ENCODE measurements at places on chromosomes 3 and 15.

DNA sequence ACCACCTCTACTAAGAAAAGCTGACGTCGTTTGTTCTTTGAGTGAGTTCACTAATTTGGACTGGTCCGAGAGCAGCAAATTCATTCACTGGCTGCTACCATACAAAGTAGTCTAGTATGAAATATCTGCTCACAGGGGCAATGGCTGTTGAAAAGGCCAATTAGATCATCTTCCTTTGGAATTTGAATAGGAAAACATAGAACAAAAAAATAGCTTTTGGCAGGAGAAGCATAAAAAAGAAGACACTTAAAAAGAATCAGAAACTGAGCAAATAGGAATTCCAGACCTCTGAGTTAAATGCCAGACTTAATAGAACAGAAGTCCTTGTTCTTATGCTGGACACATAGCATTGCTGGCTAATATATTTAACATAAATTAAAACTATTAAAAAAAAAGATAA lies 159.3 kb downstream of the IL1RAP start:
- DNase-seq = no peak

GRCh38 chr3:162377608-162378007 lies 881.0 kb downstream of the OTOL1 start:
- no peak for DNase-seq

GRCh38 chr3:159266779-159267178 lies 464.9 kb downstream of the MFSD1 start:
- no peak for DNase-seq

GRCh38 chr3:88824666-88825564 lies 282.5 kb upstream of the EPHA3 start:
- no peak for DNase-seq

GRCh38 chr3:183980403-183980802 lies 37.3 kb downstream of the ABCC5 start:
- no peak for DNase-seq

- DNase-seq = no peak
Measured at GRCh38 chr15:60115579-60116380, 111.7 kb downstream of the FOXB1 start.

GRCh38 chr3:12425850-12426579 lies 58.3 kb upstream of the TSEN2 start:
- no peak for DNase-seq

DNA sequence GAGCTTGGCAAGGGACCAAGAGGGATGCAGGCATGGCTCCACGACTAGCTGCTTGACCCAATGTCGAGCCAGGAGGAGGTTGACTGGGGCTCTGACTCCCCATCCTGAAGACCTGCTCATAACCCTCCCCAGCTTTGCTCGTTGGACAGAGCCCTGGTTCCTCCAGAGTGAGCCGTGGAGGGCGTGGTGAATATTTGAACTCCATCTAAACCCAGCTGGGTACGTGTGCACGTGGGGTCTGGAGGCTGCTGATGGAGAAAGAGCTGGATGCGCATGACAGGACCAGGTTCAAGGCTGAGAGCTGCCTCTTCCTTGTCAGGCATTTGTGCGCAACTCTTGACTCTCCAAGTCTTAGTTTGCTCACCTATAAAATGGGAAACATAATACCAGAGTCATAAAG lies 282.8 kb downstream of the TLE3 start:
- no peak for DNase-seq

DNA sequence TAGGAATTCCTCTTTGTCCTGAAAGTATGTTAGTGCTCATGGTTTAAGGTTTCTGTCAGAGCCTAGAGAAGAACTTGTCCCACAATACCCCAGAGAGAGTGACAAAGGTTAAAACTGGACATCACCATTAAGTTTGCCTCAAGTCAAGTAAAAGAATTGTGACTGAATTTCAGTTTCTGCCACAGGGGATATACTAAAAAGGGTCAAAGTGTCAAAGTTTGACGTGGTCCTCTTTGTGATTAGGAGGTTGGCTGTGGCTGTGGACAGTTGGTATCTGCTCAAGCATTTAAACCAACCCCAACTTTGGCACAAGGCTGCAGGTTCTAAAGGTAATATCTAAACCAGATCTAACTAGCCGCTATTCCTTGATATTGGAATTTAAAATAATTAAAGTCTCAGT lies 26.1 kb downstream of the FMN1 start:
- DNase-seq = no peak

- no peak for DNase-seq
Measured at GRCh38 chr3:14329116-14329830, 73.1 kb upstream of the SLC6A6 start.

- no peak for DNase-seq
Measured at GRCh38 chr3:179063945-179064560, 7.6 kb downstream of the ZMAT3 start.

GRCh38 chr3:51044982-51045381 lies 340.1 kb upstream of the MANF start:
- no peak for DNase-seq

DNA sequence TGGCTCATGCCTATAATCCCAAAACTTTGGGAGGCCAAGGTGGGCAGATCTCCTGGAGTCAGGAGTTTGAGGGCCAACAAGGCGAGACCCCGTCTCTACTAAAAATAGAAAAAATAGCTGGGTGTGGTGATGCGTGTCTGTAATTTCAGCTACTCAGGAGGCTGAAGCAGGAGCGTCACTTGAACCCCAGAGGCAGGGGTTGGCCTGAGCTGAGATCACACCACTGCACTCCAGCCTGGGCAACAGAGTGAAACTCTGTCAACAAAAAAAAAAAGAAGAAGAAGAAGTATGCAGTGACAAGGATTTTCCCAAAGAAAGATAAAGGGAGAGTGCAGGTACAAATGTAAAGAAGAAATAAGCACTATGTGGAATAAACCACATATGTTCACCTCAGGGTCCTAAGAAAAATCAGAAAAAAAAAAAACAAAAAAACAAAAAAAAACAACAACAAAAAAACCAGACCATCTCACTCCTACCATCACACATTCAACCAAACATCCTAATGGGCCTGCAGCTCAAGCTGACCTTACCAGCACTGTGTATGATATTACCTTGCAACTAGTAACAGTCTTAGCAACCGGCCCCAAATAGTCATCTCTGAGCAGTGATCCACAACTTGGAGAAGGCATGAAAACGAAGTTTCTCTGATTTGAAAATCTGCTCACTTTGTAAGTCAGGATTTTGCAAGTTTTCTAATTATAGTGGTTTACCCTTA lies 296.7 kb upstream of the PROK2 start:
- no peak for DNase-seq

DNA sequence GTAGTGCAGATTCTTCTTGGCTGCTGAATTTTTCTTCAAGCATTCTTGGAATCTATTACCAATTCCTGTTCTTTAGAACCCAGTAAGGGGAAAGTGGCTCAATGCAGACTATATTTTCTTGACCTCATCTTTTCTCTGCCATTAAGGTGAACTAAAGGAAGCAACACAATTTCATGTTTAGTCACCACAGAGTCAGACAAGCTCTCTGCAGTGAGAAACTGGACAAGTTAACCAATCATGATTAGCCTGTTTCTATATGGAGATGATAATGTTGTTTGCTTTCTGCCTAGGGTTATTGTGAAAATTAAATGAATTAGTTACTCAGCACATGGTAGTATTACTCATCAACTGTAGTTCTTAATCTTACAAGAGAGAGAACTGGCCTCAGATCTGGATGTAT lies 1075.1 kb downstream of the AGBL1 start:
- DNase-seq = no peak

- DNase-seq = no peak
Measured at GRCh38 chr15:33788906-33789540, 179.3 kb upstream of the CHRM5 start.

DNA sequence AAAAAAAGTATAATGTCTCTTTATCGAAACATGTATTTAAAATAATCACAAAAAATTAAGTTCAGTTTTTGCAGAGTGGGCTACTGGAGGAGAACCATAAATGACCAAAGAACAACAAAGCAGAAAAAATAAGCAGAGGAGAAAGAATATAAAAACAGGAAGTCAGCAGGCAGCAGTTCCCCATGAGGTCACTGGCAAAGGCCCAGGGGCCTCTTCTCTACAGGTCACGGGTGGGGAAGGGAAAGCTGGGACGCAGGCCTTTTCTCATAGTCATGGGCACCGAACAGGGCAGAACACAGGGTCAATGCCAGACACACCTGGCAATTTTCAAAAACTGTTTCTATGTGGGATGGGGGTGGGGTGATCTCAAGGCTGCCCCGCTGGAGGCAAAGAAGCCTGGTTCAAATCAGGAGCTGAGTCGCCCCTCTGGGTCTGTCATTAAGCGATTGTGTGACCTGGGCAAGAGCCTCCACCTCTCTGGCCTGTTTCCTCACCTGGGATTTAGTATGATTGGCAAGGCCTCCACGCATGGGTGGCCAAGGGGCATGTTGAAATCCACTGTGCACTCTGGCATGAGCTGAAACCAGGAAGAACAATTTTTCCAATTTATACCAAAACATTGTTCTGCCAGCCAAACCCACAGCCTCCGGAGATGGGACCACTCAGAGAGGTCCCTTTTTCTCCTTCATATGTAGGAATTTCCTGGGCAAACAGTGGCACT lies 43.8 kb upstream of the UACA start:
- DNase-seq = no peak

GRCh38 chr3:185647880-185648210 lies 61.8 kb downstream of the SENP2 start:
- DNase-seq = no peak

DNA sequence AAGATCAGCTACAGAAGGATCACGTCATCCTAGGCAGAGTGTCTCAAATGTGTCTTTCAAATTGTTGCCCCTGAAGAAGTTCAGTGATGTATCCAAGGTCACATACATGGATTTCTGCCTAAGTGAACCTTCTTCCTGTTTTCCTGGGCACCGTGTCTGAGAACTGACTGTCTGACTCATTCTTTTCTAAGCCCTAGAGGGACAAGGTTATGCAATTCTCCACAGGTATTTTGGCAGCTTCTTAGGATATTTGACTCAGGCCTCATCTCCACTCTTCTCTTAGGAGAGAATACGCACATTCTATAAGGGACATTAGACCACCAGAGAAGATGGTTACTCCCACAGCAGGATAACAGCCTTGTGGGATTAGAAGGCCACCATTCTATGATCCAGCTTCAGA lies 391.9 kb upstream of the THBS1 start:
- no peak for DNase-seq

DNA sequence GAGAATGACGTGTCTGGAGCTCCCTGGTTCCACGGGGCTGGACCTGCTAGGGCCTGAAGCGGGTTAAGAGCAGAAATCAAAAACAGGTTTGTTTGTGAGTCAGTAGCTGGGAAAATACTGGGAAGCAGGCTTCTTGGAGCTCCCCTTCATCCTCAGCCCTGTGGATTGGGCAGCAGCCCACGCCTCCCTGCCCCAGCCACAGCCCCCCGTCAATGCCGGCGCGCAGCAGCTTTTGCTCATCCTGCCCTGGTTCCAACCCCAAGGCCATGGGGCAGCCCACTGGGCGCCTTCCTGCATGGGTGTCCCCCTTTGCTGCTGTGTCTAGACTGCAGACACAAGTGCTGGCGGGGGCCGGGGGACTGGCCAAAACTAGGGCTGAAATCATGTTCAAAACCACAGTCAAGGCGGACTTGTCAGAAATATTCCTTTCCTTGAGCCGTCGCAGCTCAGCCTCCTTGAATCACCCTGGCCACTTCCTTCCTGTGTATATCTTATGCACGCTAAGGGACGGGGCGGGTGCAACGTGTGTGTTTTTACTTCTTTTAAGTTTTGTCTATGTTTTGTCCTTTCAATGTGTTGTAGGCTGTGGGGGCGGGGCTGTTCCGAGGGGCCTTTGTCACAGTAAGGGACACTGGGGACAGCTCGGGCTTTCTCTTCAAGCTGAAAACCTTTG lies 108.1 kb downstream of the KLF13 start:
- DNase-seq = no peak

GRCh38 chr3:10357592-10358308 lies 36.8 kb upstream of the SEC13 start:
- DNase-seq = no peak

GRCh38 chr3:152241142-152242017 lies 27.3 kb upstream of the MBNL1 start:
- no peak for DNase-seq

- no peak for DNase-seq
Measured at GRCh38 chr3:191781044-191781443, 320.1 kb downstream of the PYDC2 start.

DNA sequence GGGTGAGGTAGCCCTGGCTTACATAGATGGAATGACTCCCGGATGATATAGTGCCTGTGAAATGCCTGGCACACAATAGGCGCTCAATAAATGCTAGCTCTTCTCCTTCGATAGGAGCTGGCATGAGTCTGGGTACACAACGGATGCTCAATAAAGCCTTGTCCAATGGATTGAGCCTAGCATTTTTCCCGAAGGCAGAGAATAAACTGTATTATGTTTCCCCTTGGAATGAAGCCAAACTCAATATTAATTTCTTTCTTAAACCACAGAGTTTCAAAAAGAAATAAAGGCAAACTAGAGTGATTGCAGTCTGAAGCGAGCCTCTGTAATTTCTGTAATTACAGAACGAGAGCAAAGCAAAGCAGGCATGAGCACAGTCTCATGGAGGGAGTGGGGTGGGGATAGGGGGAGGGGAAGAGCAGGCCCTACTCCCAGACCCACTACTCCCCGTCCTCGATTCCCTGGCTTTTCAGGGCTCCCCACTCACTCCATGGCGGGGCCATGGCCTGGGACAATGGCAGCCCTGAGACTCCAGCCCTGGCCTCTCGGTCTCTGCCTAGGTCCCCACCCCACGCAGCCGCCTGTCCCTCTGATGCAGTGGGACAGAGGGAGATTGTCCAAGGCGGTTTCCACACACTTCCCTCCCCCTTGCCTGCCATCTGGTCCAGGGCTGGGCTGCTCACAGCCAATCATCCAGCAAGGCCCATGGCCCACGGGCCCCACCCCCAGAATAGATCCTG lies 18.0 kb downstream of the SLC6A1 start:
- no peak for DNase-seq

DNA sequence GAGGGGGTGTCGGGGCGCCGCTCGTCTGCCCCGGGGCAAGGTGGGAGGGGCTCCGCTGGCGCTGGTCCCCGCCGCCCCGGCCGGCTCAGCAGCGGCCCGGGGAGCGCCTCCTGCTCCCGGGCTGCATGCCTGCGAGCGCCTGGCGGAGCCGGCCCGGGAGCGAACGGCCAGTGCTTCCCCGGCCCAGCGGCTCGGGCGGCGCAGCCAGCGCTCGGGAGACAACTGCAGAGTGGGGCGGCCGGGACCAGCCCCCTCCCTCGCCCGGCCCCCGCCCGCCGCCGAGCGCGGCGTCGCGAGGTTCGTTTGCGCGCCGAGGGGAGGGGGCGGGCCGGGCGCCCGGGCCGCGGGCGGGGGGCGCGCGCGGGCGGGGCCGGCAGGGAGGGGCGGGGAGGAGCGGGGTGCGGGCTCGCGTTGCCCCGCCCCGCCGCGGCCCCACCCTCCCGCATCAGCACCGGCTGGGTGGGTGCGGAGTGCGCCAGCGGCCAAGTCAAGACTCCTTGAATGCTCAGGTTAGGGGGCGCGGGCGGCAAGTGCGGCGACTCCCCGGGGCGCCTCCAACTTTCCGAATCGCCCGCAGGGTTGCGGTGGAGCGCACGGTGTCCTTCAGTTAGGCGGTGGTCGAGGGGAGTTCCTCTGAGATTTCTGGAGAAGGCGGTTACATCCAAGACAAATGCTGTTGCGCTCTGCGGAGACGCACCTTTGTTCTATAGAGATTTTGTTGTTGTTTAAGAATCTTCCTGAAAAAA lies at the start of gene RGMA:
TSS of gene RGMA (minus strand) at position 231 of the 746 bp plus-strand sequence. CDS start 279 bp downstream, outside the sequence.
- no peak for DNase-seq

- no peak for DNase-seq
Measured at GRCh38 chr15:42775416-42775815, 38.5 kb upstream of the CDAN1 start.

- no peak for DNase-seq
Measured at GRCh38 chr15:33679061-33679460, 289.2 kb upstream of the CHRM5 start.

GRCh38 chr3:123789160-123789559 lies 95.0 kb downstream of the MYLK start:
- DNase-seq = no peak
